ENCODE measurements at places on chromosomes 3 and 15.

GRCh38 chr15:97866959-97867358 lies 93.5 kb upstream of the ARRDC4 start:
- no peak for DNase-seq

DNA sequence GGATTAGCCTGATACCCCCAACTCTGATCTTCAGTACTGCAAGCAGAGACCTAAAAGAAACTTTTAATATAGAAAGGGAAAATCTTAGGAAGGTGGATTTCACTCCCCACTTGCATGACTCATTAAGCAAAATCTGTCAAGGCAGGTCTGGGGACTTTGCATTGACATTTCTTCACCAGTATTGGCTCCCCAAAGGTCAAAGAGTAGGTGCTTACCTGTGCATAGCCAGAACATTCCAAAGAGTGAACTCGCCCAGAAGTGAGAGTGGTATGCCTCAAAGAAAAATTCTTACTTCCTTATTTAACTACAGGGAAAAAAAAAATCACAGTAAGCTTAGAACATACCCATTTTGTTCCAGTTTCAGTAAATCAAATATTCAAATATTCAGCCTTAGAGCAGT lies 140.9 kb upstream of the TP63 start:
- DNase-seq: no peak

- no peak for DNase-seq
Measured at GRCh38 chr3:120052677-120053076, 41.6 kb downstream of the GSK3B start.

DNA sequence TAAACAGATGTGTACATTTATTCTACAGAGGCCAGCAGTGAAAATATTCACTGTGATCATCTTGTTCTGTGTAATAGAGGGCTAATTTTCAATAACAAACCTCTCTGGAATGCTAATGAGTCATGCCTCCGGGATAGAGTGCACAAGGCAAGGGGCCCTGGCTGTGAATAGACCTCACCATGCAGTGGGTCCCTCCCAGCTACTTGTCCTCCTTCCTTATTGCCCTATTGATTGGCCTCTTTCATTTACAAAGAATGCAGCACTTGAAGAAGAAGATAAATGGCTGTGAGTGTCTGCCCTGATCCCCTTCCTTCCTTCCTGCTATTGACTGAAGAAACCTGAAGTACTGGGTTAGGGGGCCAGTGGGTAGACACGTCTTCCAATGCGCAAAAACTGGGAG lies 436.3 kb downstream of the WDR72 start:
- no peak for DNase-seq

DNA sequence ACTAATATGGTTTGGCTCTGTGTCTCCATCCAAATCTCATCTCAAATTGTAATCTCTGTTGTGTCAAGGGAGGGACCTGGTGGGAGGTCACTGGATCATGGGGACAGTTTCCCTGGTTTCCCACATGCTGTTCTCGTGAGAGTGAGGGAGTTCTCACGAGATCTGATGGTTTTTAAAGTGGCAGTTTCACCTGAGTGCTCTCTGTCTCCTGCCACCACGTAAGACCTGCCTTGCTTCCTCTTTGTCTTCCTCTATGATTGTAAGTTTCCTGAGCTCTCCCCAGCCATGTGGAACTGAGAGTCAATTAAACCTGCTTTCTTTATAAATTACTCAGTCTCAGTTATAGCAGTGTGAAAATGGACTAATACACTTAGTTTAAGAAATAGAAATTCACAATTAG lies 228.9 kb downstream of the CD47 start:
- DNase-seq: no peak

DNA sequence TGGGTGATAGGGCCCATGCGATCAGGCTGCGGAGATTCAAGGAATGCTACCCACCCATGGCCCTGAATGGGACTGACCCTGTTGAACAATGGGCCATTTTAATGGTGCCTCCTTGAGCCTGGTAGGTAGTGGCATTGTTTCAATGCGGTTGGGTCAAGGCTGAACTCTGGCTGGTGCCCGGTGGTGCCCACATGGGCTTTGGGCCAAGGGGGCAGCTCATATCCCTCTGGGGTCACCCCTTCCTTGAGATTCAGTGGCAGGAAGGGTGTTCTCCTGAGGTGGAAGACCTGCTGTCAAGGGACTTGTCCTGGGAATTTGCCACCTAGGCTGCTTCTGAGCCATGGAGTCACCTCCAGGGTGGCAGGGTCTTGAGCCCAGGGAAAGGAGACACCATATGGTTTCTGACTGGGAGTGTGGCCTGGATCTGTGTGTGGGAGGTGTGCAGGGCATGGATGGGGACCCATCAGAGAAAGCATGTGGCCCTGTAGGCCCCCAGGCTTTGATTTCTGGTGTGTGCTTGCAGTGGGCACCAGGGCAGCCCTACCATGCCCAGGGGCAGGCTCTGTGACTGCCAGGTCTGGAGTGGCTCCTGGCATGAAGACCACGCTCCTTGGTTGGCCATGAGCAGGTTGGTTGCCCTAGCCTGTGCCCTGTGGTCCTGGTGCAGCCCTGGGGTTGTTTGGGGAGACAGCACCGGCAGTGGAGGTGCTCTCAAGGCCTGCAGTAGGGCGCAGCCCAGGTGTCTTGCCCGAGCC lies 199.9 kb downstream of the UBE3A start:
- DNase-seq: no peak

- DNase-seq: no peak
Measured at GRCh38 chr15:32953533-32953910, 235.7 kb downstream of the GREM1 start.

DNA sequence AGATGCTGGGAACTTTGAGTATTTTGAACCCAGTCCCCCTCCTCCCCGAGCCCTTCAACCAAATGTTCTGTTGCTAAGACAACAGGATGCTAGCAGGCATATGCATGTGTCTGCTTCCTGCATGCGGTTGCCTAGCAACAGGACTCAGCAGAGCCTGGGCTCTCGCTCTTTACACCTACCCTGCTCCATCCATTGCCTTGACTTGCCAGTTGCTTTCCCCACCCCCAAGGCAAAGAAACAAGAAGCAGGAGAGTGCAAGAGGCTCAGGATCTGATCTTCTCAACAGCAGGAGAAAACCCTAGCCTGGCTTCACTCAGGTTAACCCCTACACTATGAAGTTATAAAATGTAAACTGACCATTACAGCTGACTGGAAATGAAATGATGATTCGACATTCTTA lies 393.0 kb downstream of the IGSF11 start:
- no peak for DNase-seq

- no peak for DNase-seq
Measured at GRCh38 chr3:179074656-179075055, 3.0 kb upstream of the ZMAT3 start.

Data from stimulated activated CD8-positive, alpha-beta memory T cell treated with anti-CD3 and anti-CD28 coated beads, Interleukin-4, amount 100 ng/mL, for 4 hours (primary cell).